ENCODE measurements at places on chromosomes 2 and 18. TPM values are rescaled to one million over a fixed set of nuclear protein-coding genes. Genes with fewer than 3 reads are reported as not detected.
A peak's percentile ranks its signal among the peaks of the same experiment; 100 is the strongest.

Gene SCRN3
- total RNA-seq: 24.2 TPM

GRCh38 chr2:121178730-121179129 is 106.3 kb downstream of the TFCP2L1 start:
- DNase-seq: no peak

GRCh38 chr2:109560265-109560664 is 53.5 kb downstream of the SEPTIN10 start:
- DNase-seq: peak; percentile 47

Gene RAB1A
- 87.6 TPM for total RNA-seq

Gene SPP2
- total RNA-seq: 0.23 TPM

DNA sequence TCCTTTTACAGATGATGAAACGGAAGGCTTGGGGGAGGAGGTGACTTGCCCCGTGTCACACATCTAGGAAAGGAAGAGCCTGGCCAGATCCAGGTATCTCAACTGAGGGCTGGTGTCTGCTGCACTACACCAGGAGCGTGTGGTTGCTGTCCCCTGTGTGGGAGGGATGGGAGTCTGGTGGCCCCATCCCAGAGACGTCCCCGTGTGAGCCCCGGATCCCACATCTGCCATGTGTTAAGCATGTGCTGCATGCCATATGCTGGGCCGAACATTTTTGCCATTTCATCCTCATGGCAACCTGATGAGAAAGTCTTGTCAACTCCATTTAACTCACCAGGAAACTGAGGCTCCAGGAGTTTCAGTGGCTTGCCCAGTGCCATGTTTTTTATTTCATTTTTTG is 4.2 kb downstream of the GAREM2 start:
- DNase-seq: no peak

Gene UPP2
- total RNA-seq: not detected

- peak; percentile 81 for DNase-seq
Observed at GRCh38 chr2:24456599-24457556, 34.2 kb upstream of the NCOA1 start.

- no peak for DNase-seq
Observed at GRCh38 chr2:178700922-178701342, 106.3 kb downstream of the TTN start.

Gene LYPD1
- total RNA-seq: 51.6 TPM

GRCh38 chr2:151953467-151953866 is 125.2 kb upstream of the ARL5A start:
- DNase-seq: no peak

DNA sequence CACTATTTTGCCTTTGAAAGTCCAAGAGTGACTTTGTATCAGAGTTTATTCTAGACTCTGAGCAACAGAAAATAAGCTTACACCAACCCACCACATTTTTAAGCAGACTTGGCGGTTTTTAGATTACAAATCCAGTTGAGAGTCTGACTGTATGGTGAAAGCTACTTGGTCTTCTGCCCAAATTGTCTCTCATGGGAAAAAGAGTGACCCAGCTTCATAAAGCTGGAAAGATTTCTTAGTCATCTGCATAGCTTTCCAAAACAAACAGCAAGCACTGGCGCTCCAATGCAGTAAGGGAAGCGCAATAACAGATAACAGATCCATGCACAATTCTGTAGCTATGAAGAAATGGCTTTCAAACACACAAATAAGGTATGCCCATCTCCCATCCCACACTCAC is 7.1 kb downstream of the DSG1 start:
- DNase-seq: peak; percentile 79

DNA sequence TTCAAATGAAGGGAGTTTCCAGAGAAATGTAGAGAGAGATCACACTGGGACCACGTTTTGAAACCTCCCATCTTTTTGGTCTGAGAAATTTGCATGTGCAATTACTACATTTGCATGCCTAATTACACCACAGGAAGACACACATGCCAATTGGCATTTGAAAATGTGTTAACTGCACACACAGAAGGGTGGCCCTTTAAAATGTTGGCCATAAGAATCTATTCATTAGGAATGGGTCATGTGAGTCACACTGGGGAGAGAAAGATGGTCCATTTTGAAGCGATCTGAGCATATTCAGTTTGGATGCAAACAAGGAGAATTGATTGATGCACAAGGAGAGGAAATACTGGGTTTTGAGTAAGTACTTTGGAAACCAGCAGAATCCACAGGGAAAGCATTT is 1407.1 kb upstream of the ACVR2A start:
- no peak for DNase-seq

GRCh38 chr18:13540477-13541182 is 185.7 kb downstream of the FAM210A start:
- DNase-seq: no peak

DNA sequence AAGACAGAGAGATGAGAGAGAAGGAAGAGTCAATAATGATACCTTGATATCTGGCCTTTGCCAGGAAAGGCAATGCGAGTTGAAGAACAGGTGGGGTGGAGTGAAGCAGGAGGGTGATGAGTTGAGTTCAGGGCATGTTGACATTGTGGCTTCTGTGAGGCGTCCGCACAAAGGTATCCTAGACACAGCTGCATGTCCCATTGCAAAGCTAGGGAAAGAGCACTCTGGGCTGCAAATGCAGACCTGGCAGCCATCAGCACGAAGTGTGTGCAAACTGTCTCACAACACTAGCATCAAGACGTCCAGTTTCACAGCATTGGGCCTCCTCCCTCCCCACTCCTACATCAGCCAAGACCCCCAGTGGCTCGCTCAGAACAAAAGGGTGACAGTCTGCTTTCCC is 36.1 kb downstream of the TEX51 start:
- no peak for DNase-seq

Gene CCDC68
- 0.08 TPM for total RNA-seq

GRCh38 chr2:240825476-240825875 is 5.5 kb upstream of the KIF1A start:
- DNase-seq: no peak

Gene CPO
- total RNA-seq: not detected

DNA sequence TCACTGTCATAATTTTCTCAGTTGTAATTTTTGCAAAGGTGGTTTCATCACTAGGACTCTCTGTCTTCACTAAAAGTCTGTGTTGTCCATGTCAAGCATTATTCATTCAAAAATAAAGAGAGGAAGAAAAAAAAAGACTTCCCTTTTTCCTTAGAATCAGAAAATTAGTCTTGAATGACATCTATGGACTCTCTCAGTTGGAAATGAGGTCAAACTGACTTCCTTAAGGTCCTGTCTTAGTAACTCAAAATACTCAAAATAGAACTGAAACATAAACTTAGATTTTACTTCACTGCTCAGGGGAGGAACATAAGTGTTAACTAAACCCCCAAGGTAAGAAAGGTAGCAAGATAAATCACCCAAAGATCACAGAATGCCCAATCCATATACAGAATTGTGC is 2.2 kb upstream of the ZNF407 start:
- DNase-seq: no peak

GRCh38 chr2:197308996-197309690 is 1.4 kb downstream of the ANKRD44 start:
- DNase-seq: no peak

DNA sequence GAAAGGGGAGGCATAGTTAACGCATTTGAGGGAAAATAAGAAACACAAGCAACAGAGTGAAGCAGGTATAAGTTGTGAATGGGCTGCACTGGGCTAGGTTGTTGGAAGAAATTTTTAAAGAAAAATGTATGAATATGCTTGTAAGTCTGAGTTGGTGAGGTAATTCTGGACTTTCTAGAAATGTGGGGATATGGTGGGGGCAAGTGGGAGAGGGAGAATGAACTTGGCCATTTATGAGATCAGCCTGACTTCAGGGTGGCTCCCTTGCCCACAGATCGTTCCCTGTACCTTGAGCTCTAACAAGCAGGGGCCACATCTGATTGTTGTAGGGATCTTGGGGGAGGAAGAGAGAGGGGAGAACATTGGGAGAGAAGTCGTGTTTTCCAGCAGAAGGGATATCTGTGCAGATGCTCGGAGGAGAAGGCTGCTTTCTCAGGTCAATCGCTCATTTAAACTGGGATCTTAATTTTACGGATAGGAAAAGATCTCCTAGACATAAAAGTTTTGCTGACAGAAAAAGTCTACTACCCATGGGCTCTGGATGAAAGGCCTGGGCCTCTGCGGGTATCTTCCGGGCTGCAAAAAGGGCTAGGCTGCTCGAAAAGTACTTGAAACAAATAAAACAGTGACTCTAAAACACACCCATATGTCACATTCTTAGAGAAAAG is 42.5 kb upstream of the FZD5 start:
- no peak for DNase-seq

DNA sequence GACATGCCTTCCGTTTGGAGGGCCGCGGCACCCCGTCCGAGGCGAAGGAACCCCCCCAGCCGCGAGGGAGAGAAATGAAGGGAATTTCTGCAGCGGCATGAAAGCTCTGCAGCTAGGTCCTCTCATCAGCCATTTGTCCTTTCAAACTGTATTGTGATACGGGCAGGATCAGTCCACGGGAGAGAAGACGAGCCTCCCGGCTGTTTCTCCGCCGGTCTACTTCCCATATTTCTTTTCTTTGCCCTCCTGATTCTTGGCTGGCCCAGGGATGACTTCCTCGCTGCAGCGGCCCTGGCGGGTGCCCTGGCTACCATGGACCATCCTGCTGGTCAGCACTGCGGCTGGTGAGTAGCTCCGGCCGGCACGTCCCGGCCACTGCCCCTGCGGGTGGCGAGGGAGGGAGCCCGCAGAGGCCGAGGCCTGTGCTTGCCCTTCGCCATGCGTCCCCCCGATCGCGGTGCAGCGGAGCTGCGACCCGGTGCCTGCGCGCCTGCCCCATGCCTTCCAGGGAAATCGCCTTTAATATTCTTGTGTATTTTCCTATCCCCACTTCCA is 1.2 kb downstream of the BMPR2 start:
- peak; percentile 30 for DNase-seq
